ENCODE measurements at places on chromosomes 12 and 14.
A peak's percentile ranks its signal among the peaks of the same experiment; 100 is the strongest.

- no peak for DNase-seq
Observed at GRCh38 chr12:54452628-54453027, 20.8 kb downstream of the GTSF1 start.

GRCh38 chr14:91961297-91962220 is 14.1 kb upstream of the FBLN5 start:
- no peak for DNase-seq

DNA sequence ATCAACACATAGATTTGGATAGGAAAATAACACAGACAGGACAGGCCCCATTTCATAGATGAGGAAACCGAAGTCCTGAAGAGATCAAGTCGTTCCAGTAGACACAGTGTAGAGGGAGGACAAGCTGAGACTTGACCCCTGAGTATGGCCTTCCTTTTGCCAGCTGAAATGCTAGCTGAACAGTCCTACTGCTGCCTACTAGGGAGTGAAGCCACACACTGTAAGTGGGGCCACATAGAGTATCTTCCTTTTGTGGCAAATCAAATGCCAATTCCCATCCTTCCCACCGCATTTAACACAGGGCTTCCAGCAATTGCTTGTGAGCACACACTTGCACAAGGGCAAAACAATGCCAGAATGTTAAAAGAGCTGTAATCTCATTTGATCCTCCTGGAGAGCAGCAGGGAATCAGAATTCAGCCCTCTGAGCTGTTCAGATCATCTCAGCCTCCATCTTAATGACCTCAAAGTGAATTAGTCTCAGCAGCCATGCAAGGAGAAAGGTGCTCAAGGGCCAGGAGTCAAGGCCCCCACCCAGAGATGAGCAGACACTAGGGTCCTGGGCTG is 380.5 kb downstream of the EMP1 start:
- no peak for DNase-seq

GRCh38 chr12:71174146-71174545 is 16.3 kb upstream of the TSPAN8 start:
- DNase-seq = no peak

GRCh38 chr14:77026930-77027537 is 1.5 kb downstream of the IRF2BPL start:
- peak; percentile 29 for DNase-seq

- DNase-seq = no peak
Observed at GRCh38 chr14:99884834-99885648, 91.8 kb downstream of the EML1 start.

DNA sequence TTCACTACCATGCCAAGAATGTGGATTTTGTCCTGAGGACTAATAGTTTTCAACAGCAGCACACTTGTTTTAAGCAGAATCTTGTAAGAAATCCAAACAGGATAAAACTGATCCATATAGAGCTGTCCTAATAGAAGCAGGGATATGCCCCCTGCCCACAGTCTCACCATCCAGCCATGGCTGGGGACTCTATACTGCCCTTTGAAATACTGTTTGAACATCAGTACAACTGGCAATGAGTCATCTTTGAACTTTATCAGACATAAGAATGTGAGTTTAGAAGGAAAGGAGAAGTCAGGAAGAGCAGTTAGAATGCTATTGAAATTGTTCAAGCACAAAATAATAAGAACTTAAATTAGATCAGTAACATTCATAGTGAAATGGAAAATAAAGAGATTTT is 3.8 kb upstream of the C12orf42 start:
- DNase-seq = no peak
